Substantia nigra (tissue), 51 donors: ENCODE measurements at places on chromosomes 6 and 20.
A peak's percentile ranks its signal among the peaks of the same experiment; 100 is the strongest.

GRCh38 chr6:49530141-49530776, 20.2 kb upstream of the C6orf141 start:
- no peak for DNase-seq

GRCh38 chr20:32320305-32320704, 37.8 kb upstream of the ASXL1 start:
- DNase-seq, result no peak

GRCh38 chr6:68880050-68880813, 245.2 kb downstream of the ADGRB3 start:
- DNase-seq, result no peak

- DNase-seq, result no peak
Measured at GRCh38 chr6:117494283-117494682, 11.8 kb downstream of the DCBLD1 start.

DNA sequence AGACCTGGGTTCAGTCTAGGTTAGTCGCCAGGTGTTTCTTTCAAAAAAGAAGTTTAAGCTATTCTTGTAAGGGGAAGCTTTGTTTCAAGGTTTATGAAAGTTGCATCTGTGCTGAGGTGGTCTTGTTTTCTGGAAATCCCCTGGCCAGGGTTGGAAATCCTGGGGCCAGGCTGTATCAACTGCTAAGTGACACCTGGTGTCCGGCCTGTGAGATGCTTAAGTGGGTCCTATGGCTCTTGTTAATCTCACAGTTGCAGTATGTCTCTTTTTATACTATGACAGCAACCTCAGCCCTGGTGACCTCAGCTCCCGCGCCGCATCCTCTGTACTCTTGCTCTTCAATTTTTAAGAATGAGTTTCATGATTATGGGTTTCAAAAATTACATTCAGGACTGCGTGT, 72.0 kb downstream of the CHMP4B start:
- no peak for DNase-seq

- no peak for DNase-seq
Measured at GRCh38 chr6:47592131-47592840, 106.1 kb upstream of the ADGRF4 start.

DNA sequence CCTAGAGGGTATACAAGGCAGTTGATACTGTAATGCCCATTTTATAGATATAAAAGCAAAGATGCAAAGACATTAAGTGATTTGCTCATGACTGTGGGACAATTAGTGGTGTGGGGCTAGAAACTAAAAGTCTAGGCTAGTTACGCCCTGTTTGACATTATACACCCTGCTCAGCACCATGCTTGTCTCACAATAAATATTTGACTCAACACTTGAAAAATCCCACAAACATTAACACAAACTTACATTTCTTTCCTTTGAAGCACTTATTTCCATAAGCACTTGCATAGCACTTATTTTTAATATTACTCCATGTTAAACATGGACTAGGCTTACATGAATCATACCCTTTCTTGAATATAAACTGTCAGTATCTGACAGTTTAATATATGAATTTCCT, 36.5 kb upstream of the SNRPB2 start:
- DNase-seq, result no peak

- DNase-seq, result no peak
Measured at GRCh38 chr20:21229163-21229562, 74.0 kb upstream of the XRN2 start.

DNA sequence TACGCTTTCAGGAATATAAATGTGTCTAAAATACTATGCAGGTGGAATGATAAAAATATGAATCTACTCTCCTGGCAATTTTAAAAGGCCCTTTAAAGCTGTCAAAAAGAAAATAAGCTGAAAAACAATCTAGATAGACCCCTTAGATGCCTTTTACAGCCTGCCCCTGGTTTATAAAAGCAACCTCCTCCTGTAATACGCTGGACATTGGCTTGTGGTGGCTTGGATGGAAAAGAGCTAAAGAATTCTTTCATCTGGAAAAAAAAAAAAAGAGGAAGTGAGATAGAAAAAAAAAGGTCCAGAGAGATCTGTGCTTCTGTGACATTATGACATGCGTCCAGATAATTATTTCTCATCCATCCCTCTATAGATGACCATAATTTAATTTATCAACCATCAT, 115.9 kb upstream of the NRSN1 start:
- no peak for DNase-seq

- DNase-seq, result peak; percentile 59
Measured at GRCh38 chr6:105992315-105992961, 93.7 kb upstream of the PRDM1 start.

DNA sequence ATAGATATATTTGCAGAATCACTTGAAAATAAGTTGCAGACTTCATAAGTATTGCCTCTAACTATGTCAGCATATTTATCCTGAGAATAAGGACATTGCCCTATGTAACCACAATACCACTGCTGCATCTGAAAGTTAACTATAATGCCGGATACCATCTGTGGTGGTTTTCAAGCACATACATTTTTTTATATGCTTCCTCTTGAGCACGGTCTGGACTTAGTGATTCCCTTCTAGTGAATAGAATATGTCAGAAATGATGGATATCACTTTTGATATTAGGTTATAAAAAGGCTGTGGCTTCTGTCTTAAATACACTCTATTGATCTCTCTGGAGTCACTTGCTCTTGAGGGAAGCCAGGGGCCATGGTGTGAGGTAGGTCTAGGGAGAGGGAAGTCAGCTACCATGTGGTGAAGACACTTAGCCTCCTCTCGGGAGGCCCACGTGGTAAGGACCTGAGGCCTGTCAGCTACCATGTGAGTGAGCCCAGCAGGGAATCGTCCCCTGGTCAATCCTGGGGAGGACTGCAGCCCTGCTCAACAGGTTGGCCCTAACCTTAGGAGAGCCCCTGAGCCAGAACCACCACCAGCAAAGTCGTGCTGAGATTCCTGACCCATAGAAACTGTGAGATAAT, 57.5 kb downstream of the CCDC170 start:
- no peak for DNase-seq

GRCh38 chr6:160192840-160193239, 65.8 kb downstream of the SLC22A2 start:
- no peak for DNase-seq

DNA sequence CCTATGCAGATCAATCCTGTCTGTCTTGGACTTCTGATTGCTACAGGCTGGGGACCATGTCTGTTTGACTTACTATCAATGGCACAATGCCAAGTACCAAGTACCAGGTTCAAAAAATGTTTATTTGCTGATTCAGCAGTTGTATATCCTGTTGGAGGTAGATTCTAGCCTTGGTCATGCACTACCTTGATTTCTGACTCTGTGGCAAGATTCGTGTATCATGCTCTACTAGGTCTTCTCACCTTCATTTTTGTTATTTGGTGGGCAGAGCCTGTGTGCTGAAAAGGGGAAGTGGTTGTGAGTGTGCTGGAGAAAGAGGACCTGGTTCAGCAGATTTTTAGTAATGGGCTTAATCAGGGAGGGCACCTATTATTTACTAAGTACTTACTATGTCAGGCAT, 192.4 kb upstream of the MYLIP start:
- DNase-seq, result no peak

DNA sequence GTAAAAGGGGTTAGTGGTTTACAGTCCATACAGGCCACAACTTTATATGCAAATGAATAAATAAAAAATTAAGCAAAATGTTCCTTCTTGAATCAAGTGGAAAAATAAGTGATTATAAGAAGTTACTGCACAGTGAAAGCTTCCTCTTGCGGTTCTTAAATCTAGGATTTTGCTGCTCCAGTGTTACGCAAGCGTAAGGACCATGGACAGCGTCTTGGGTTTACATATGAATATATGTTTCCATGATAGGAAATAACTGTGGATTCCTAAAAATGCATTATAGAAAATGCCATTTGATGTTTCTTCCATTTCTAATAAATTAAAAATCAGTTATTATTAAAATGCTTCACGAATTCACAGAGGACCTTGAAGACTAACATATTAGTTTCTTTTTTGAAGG, 176.6 kb upstream of the POU3F2 start:
- no peak for DNase-seq

DNA sequence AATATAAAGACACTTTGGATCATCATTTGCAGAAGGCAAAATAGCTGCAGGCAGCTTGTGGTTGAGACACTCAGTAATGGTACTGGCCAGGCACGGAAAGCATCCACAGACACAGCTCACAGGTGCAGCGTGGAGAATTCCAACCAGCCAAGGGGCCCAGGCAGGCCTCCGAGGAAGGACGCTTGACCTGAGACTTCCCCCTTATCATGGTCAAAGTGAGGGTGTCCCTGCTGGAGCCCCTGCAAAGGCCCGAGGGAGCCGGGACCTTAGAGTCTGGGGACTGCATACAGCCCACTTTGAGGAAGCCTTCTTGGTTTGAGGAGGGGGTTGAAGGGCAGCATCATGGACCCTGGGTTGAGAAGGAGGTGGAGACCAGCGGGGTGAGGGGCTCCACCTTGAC, 15.1 kb upstream of the MYT1 start:
- no peak for DNase-seq

DNA sequence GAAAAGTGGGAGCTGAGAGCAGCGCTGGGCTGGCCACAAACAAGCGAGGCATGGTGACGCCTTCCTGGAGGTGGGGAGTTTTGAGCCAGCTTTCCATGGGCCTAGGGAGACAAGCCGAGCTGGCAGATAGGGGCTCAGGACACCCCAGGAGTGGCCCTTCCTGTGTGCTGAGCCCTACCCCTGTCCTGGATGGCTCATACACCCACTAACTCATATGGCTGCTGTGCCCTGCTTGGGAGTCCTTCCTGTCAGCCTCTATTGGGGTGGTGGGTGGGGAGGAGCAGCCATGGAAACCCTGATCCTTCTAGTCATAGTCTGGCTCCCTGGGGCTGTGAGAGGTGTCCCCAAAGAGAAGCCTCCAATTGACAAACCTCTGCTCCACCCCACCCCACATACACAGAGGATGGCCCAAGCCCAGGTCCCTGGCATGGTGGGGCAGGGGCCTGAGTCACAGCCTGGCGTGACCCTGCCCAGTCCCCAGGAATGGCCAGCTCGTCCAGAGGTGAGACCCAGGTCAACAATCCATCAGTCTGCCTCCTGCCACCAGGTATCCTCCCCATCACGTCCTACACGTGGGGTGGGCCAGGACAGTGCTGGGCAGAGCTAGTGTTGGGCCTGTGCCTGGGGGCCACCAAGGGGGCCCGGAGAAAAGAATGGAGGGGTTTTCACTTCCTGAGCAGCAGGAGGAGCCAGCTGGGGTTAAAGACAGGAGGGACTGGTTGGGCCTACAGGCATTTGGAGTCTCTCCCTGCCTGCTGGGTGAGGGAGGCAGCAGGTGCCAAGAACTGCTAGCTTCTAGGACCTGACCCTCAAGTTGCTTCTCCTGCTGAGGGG, 52.2 kb downstream of the MRPL14 start:
- DNase-seq, result no peak

GRCh38 chr6:156197513-156197912, 579.7 kb upstream of the ARID1B start:
- no peak for DNase-seq

- DNase-seq, result no peak
Measured at GRCh38 chr20:50555662-50556061, 45.5 kb downstream of the PTPN1 start.

DNA sequence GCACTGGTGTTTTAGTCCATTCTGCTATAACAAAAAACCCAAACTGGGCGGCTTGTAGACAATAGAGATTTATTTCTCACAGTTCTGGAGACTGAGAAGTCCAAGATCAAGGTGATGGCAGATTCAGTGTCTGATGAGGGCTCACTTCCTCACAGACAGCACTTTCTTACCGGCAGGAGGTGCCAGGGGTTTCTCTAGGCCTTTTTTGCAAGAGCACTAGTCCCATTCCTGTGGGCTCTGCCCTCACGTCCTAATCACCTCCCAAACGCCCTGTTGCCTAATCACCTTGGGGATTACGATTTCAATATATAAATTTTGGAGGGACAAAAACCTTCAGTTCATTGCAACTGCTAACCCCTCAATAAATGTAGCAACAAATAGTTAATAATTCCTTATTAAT, 140.0 kb upstream of the SGK1 start:
- DNase-seq, result no peak

DNA sequence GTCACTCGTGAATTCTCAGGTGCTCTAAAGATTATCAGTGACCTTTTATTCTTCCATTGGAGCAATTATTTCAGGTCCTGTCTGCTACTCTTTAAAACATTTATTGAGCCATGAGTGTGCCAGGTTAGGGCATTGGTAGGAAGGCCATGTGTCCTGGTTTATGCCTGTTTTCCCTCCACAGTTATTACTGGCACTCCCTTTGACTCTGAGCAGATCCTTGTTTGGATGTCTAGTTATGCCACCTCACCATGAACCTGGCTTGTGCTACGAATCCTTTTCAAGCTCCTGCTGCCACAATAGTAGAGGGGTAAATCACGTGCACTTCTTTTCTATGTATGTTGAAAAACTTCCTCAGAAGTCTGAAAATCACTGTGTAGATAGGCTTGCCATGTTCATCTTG, 27.4 kb downstream of the CRYBG1 start:
- no peak for DNase-seq

GRCh38 chr6:24245275-24245674, 112.6 kb downstream of the DCDC2 start:
- DNase-seq, result no peak

DNA sequence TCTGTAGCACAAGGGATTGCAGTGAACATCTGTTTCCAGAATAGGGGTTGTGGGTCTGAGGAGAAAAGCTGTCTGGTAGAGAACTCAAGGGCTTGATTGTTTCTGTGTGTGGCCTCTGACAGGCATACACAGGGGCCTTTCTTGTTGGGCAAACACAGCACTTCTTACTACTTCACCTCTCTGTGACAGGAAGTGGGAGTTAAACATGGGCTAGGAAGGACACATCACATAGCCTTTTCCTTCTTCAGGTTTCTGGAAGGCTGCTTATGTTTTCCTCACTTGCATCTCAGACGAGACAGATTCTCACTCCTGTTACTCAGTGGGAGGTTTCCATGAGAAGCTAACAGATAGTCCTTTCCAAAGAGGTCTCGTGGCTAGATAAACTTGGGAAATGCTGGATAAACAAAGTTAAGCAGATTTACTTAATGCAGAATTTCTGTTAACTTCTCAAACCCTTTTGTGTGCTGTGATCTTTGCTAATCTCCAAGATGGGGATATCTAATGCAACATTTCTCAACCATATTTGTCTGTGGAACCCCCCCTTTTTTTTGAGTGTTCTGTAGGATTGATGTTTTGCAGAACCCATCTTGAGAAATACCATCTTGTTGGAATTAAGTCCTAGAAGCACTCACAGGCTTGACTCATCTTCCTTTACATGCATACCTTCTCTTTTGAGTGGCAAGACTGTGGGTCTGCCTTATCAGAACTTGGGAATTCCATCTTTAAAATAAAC, 41.9 kb upstream of the RNF8 start:
- DNase-seq, result no peak

DNA sequence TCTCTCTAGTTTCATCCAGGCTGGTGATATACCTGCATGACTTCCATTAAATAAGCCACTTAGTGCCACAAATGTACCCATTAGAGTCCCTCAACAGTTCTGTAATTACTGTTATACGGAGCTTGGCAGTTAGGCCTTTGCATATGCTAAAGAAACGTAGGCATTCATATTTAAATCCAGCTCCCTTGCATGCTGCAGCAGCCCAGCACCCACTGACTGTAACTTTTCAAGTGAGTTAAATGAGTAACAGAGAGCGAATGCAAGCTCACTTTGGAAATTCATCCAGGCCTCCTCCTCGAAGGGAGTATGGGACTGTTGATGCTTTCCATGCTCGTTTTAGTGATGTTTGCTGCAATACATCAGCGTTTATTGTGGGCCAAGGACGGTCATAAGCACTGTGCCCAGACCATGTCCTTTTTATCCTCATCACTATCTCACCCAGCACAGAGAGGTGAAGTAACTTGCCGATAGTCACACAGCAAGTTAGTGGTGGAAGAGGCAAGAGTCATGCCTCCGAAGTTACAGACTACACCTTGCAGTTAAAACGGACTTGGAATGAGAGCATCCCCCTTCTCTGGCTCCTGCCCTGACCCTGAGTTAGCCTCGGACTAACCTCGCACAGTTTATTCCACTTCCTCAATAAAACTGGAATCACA, 179.4 kb upstream of the PDE10A start:
- no peak for DNase-seq
